SK-N-MC (cell line): ENCODE measurements at places on chromosomes 13 and 19.

DNA sequence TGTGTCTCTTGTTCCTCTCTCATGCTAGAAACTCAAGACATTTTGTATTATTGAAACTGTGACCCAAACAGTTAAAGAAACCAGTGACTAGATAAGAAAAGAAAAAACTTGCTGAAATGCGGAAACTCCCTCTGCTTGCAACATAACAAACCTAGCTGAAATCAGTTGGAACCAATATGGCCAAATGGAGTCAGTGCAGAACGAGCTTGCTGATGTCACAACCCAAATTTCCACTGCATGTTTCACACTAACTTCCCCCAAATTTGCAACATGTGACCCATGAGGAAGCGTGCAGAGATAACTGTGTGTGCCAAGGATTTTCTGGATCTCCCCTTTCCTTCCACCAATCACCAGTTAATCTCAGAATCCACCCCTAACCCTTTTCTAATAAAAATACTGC lies 208.0 kb downstream of the DLEU7 start:
- no peak for DNase-seq

GRCh38 chr13:21075011-21075378 lies 13.6 kb upstream of the LATS2 start:
- no peak for DNase-seq

GRCh38 chr13:27257233-27257568 lies 5.8 kb downstream of the RPL21 start:
- DNase-seq = no peak

- DNase-seq = no peak
These were observed 2023.3 kb upstream of the PCDH20 start for GRCh38 chr13:63438951-63439350.

DNA sequence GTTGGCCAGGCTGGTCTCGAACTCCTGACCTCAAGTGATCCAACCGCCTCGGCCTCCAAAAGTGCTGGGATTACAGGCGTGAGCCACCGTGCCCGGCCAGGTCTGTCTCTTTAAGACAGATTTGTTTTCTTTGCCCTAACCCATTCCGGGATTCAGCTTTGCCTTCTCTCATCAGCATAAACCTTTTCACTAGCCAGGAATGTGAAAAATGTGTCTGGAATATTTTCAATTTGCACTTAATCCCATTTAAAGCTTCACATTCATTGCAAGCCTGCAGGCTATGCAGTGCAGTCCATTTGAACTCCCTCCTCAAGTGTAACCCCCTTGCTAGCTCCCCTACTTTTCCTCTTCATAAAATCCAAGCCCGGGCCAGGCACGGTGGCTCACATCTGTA lies 880 bp upstream of the TMEM160 start:
- no peak for DNase-seq

GRCh38 chr13:35793823-35794222 lies 317.3 kb upstream of the MAB21L1 start:
- no peak for DNase-seq

DNA sequence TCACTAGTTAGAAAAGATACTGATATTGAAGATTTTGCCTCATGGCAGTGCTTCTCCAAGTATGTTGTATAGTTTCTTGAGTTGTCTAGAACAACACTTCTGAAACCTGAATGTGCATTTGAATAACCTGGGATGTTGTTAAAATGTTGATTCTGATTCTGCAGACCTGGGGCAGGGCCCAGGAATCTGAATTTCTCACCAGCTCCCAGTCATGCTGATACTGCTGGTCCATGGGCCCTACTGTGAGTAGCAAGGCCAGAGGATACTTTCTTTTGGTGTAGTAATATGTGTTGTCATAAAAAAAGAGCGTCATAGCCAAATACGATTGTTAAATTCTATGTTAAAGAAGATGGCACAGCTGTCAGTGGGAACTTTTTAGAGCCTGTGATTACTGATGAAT lies 41.6 kb upstream of the C1QTNF9 start:
- DNase-seq = no peak

- DNase-seq = no peak
These were observed 8.6 kb downstream of the RPS9 start for GRCh38 chr19:54209058-54209810.

- DNase-seq = no peak
These were observed 98.4 kb upstream of the UBL3 start for GRCh38 chr13:29948791-29949190.

DNA sequence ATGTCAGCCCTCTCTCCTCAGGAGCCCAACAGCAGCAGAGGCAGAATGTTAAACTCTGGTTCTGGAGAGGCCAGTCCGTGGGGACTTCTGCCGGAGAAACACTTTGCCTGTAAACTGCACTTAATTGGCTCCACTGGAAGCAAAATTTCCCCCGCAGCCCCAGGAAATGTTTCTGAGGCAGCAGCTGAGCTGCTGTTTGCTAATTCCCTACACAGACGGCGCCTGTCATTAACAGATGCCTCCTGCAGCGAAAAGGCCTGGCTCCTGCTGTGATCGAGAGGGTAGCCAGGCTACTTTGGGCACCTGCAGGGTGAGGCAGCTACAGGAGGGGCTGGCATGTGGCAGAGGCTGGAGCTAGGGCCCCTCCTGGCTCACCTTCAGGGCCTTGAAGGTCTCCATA lies 5.2 kb upstream of the TM6SF2 start:
- no peak for DNase-seq

GRCh38 chr19:19459707-19460251 lies 54.3 kb downstream of the GATAD2A start:
- no peak for DNase-seq

DNA sequence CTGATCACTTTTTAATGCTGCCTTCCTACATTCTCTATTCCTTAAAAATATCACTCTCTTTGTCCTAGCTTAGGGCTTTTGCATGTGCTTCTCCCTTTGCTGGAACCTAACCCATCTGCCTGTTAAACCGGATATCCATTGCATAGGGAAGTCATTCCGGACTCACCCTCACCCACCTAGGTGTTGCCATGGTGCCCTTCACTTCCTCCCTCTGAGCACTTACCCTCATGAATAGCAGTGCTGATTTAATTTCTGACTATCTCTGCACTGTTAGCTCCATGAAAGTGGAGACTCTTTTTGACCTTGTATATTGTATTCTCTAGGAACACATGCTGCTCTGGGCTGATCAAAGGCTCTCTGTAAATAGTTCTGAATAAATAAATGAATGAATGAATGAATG lies 401.9 kb downstream of the PCDH20 start:
- no peak for DNase-seq

DNA sequence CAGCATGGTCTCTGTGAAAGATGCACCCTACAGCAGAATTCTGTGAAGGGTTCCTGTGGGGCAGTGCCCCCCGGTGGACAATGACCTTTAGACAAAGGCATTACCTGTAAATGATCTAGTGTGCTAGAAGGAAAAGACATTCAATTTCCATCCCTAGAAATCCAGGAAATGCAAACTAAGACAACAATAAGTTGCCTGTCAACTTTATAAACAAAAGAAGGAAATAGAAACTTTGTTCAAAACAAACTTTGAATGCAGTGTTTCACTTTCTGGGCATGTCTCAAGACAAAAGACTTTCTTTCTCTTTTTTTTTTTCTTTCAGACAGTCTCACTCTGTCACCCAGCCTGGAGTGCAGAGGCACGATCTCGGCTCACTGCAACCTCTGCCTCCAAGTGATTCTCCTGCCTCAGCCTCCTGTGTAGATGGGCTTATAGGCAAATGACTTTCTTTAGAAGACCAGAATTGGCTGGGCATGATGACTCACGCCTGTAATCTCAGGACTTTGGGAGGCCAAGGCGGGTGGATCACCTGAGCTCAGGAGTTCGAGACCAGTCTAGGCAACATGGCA lies 15.5 kb downstream of the TEX101 start:
- no peak for DNase-seq

DNA sequence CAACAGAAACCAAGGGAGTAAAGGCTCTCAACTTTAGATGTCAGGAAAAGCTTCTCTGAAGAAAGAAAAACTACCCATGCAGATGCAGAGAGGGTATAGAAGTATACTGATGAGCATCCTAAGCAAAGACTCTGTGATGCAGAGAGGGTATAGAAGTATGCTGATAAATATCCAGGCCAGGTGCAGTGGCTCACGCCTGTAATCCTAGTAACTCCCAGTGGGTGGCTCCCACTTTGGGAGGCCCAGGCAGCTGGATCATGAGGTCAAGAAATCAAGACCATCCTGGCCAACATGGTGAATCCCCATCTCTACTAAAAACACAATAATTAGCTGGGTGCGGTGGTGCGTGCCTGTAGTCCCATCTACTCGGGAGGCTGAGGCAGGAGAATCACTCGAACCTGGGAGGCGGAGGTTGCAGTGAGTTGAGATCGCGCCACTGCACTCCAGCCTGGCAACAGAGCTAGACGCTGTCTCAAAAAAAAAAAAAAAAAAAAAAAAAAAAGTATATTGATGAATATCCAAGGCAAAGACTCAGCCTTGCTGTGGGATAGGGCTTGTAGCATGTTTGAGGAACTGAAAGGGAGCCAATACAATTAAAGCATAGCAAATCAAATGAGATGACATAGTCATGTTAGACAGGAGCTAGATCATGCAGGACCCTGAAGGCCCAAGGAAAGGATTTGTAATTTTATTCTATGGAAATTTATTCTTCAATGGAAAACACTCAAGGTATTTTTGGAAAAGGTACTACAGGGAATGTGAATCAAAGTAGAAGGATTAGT lies 14.9 kb downstream of the UBL3 start:
- no peak for DNase-seq

DNA sequence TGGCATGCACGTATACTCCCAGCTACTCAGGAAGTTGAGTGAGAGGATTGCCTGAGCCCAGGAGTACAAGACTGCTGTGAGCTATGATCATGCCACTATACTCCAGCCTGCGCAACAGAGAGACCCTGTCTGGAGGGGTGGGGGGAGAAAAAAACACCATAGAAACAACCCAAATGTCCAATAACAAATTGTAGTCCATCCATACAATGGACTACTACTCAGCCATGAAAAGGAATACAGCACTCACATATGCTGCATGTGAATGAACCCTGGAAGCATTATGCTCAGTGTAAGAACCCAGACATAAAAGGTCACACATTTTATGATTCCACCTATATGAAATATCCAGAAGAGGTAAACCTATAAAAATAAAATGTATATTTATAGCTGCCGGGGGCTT lies 42.3 kb downstream of the CD320 start:
- DNase-seq = no peak

DNA sequence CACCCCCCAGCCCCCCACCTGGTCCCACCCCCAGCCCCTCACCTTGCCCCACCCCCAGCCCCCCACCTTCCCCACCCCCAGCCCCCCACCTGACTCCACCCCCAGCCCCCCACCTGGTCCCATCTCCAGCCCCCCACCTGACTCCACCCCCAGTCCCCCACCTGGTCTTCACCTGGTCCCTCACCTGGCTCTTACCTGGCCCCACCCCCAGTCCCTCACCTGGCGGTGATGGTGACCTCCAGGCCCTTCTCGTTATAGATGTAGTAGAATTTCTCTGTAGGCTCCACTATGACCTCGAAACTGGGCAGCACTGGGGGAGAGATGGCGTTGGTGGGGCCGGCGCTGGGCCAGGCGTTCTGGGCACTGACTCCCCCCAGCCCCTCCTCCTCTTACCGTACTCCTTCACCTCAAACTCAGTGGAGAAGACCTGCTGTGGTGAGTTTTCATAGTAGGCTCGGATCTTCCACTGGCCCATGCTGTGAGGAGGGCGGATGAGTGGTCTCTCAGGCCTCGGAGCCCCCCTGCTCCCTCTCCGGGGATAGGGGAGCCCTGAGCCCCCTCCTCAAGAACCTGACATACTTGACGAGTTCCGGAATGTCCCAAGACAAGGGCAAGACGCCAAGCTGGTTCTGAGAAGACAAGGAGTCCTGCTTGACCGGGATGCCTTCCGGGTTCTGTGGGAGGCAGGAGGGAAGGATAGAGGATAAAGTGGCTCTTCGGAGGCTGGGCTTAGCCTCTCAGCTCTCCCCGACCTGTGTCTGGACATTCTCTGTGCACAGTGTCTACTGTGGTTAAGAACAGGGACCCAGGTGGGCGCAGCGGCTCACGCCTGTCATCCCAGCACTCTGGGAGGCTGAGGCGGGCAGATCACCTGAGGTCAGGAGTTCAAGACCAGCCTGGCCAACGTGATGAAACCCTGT lies 6.4 kb downstream of the C3 start:
- DNase-seq = no peak

DNA sequence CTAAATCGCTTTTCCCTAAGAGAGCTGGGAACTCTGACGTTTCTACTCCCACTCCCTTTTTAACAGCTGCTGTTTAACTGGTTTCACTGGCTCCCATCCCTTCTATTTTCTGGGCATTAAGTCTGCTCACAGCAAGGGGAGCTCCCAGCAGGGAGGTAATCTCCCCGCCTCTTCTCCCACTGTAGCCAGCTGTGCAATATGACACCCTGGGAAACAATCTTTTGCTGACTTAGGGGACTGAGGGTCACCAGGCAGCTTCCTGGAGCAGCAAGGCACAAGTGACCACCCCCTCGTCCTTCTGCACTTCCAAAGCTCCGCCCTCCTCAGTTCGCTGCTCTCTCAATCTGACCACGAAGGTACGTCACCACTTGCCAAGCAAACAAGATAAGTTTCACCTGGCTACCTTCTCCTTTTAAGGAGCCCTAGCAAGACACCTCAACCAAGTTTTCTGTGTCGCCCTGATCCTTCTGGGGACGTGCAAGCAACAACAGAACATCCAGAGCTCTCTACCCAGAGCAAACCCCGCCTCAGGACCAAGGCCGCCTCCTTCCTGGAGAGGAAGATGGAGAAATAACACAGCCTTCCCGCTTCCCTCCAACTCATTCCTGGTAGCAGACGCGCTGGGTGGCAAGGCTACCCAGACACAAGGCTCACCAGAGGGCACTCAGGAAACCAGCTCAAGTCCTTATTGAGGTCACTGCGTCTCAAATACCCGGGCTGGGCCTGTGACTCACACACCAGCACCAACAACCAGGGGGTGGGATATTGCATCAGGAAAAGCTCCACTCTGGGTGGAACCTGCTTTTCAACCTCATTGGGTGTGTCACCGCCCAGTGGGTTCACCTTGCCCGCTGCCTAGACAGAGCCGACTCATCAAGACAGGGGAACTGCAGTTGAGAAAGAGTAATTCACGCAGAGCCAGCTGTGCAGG lies 92.4 kb downstream of the STK24 start:
- DNase-seq = no peak

GRCh38 chr19:41422955-41423354 lies 4.2 kb downstream of the B3GNT8 start:
- no peak for DNase-seq

- no peak for DNase-seq
These were observed 43.7 kb upstream of the HMGB1 start for GRCh38 chr13:30509254-30510050.
